ENCODE measurements at places on chromosomes 1 and 21. TPM values are rescaled to one million over a fixed set of nuclear protein-coding genes. Genes with fewer than 3 reads are reported as not detected.

Gene KCNK2
- 0.08 TPM for total RNA-seq

Gene CFAP45
- 1.5 TPM for total RNA-seq

Gene AGMAT
- 1.4 TPM for total RNA-seq

Gene PTPRC
- total RNA-seq = 3.5 TPM

Gene GREM2
- 0.52 TPM for total RNA-seq

Gene LAMB3
- 76.7 TPM for total RNA-seq

Gene DNASE2B
- not detected for total RNA-seq

Gene CLSTN1
- total RNA-seq = 121 TPM

Gene S100A2
- 4,166 TPM for total RNA-seq

Gene CCDC27
- total RNA-seq = not detected

Gene PTPRF
- 285 TPM for total RNA-seq

Gene TSPAN1
- total RNA-seq = 4.7 TPM

Gene OR2T29
- not detected for total RNA-seq

DNA sequence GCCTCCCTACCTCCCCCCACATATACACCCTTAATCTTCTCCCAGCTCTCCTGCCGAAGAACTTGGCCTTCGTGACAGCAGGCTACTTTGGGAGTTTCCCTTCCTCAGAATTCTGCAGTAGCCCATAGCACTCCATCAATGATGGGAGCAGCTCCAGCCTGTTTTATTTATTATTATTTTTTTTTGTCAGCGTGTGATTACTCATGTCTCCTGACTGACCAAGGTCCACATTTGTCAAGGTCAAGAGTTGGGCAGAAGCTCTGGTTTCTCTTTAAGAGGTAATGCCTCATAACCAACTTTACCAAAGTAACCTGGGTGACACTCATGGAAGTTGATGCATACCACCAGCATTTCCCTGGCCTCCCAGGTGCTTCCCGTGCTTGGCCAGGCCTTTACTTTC, 125.4 kb downstream of the ZZZ3 start:
- ATAC-seq = no peak

- no peak for ATAC-seq
Observed at GRCh38 chr1:82423174-82423815, 622.6 kb downstream of the ADGRL2 start.

DNA sequence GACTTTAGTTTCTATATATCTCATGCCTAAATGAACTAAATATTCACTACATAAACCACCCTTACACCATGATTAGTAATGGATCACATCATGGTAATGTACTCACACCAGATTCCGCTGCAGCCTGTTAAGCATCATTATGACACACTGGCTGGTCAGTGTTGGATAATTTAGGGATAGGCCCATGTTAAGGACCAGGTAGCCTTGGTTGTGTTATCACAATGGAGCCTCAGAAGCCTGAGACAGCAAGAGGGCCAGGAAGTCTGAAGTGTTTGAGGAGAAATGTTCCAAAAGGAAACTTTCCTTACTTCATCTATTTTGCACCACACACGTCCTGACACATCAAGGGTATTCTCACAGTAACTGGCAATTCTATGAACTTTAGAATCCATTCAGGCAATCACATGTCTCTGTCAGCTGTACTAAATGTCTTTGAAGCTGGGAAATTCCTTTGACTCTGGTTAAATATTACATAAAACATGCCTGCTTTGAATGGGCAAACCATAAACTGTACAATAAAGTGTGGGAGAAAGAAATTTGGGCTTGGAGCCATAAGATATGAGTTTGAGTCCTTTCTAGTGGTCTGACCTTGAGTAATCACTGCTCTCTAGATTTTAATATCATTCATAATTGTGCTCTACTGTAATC, 105.3 kb upstream of the DPT start:
- ATAC-seq = peak; percentile 42

DNA sequence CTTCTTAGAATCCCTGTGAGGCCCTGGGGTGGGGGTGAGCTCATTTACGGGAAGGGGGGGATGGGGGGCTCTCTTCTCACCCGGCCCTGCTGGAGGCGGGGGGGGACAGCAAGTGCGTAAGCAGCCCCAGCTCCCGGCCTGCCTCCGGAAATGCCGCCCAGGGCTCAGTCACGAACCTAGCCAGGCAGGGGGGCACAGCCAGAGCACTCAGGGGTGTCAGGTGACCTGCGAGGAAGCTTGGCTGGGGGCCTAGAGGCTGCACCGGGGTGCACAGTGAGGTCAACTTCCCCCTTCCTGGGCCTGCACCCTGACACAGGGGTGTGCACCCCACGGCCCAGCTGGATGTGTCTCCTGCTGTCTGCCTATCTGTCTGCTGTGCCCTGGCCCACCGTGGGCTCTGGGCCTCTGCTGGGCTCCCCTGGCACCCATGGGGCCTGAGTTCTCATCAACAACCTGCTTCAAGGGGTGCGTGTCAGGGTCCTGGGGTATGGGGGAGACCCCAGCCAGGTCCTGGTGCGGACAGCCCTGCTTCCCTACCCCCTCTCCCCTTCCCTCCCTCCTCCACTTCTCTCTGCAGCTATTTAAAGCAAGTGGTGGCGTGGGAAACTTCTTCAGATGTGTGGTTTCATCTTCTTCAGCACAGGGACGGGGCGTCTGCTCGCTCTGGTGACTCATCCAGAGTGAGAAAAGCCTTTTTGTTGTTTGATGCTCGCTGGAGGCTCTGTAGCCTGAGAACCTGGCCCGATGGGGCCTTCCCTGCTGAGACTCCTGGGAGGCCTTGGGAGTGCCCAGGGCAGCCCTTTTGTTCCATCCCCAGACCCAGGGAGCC, 92.5 kb upstream of the RUNX3 start:
- ATAC-seq = peak; percentile 79

DNA sequence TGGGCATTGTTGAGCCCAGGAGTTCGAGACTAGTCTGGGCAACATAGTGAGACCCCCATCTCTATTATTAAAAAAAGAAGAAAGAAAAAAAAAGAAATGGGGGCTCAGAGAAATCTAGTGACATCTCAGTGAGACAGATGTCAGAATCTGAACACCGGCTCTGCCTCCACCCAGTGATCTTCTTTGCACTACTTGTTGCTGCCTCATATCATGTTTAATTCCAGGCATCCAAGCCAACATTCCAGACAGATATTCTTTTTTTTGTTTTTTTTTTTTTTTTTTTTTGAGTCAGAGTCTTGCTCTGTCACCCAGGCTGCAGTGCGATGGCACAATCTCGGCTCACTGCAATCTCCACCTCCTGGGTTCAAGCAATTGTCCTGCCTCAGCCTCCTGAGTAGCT, 5.0 kb upstream of the ARL8A start:
- ATAC-seq = no peak

- ATAC-seq = peak; percentile 6
Observed at GRCh38 chr1:157994704-157995582, 1.5 kb downstream of the KIRREL1 start.

- peak; percentile 30 for ATAC-seq
Observed at GRCh38 chr1:228405979-228406228, 731 bp downstream of the TRIM11 start.

DNA sequence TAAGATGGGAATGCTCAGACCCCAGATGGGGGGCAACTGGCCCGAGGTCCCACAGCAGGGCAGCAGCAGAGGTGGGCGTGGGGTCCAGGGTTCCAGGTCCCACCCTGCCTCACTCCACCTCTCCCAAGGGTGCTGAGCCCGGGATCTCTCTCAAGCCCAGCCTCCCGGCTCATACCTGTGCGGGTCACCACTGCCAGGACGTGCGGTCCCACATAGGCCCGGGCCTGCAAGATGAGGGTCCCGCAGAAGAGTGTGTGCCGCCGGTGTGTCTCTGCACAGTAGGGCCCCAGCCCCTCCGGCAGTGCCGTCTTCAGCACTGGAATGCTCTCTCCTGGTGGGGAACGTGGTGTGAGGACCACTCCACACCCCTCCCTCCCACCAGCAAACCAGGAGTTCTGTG, 14.9 kb downstream of the ATP13A2 start:
- ATAC-seq = no peak

DNA sequence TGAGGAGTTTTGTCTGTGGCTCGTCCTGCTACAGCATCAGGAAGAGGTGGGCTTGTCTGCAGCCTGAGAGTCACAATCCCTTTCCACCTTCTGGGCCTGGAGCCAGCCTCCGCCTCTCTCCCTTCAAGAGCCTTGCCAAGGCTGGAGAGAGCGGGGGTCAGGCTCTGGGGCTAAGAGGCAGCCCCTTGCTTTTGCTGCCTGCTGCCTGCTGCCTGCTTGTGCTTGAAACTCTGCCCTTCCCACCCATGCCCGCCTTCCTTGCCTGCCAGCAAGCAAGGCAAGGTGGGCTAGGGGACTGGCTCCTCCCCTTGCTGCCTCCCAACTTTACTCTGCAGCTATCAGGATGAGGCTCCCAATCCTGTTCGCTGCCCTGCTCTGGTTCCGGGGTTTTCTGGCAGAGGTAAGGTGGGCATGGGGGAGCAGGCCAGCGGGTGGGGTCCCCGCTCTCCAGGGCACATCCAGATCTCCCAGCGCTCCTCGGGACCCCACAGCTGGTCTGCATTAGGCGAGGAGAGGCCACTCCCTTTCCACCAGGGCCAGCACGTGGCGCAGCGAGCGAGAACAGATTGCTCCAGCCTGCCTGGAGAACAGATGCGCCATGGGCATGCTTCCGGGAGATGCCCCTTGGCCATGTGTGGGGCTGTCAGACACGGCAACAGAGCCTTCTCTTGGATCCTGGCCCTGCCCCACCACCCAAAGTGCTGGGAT, 7.5 kb upstream of the PTPN7 start:
- no peak for ATAC-seq

GRCh38 chr1:246051909-246052518, 455.1 kb downstream of the SMYD3 start:
- ATAC-seq = no peak

DNA sequence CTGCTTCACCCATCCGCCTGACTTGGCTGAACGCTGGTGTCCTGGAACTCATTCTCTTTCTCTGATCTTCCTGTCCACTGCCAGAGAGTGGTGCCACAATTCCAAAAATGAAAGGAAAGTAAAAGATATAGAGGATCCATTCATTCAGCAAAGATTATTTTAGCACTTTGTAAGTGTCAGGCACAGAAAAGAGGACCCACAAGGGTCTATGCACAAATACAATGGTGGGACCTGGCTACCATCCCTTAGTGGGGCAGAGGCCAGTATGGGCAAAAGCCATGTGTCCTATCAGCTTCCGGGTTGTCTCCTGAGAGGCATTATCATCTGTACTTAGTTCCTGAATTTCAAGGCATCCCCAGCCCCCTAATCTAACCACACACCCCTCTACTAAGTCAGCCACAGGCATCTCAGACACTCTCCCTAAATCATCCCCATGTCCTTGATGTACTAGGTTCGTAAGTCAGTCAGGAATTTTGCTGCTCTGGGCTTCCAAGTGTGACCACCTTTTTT, 19.0 kb downstream of the SSR2 start:
- ATAC-seq = no peak

GRCh38 chr1:109573785-109574184, 25.4 kb downstream of the GNAI3 start:
- no peak for ATAC-seq

- peak; percentile 9 for ATAC-seq
Observed at GRCh38 chr1:17680308-17680707, 74.8 kb upstream of the ACTL8 start.

DNA sequence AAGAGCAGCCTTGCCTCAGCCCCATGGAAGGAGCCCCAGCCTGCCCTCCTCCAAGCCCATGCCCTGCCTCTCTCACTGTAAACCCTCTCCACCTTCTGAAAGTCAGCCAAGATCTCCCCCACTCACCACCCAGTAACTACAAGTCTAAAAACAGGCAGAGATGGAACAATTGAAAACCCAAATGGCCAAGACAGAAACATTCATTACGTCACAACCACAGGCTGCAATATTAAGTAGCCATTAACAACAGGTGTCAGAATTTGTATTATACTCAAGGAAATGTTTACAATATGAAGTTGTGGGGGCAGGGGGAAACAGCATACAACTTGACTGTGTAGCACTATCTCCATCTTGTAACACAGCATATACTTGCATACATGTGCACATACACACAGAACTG, 2.4 kb downstream of the IRF6 start:
- no peak for ATAC-seq

DNA sequence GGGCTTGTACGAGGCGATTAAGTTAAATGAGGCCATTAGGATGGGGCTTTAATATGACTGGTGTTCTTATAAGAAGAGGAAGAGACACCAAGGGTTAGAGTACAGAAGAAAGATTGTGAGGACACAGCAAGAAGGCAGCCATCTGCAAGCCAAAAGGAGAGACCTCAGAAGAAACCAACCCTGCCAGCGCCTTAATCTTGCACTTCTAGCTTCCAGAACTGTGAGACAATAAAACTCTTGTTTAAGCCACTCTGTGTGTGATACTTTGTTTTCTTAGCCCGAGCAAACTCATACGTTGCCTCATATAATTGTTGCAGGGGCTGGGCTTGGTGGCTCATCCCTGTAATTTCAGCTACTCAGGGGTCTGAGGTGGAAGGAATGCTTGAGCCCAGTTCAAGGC, 33.6 kb upstream of the RGS16 start:
- ATAC-seq = no peak

- peak; percentile 94 for ATAC-seq
Observed at GRCh38 chr1:201275253-201275666, 8.0 kb upstream of the PKP1 start.

DNA sequence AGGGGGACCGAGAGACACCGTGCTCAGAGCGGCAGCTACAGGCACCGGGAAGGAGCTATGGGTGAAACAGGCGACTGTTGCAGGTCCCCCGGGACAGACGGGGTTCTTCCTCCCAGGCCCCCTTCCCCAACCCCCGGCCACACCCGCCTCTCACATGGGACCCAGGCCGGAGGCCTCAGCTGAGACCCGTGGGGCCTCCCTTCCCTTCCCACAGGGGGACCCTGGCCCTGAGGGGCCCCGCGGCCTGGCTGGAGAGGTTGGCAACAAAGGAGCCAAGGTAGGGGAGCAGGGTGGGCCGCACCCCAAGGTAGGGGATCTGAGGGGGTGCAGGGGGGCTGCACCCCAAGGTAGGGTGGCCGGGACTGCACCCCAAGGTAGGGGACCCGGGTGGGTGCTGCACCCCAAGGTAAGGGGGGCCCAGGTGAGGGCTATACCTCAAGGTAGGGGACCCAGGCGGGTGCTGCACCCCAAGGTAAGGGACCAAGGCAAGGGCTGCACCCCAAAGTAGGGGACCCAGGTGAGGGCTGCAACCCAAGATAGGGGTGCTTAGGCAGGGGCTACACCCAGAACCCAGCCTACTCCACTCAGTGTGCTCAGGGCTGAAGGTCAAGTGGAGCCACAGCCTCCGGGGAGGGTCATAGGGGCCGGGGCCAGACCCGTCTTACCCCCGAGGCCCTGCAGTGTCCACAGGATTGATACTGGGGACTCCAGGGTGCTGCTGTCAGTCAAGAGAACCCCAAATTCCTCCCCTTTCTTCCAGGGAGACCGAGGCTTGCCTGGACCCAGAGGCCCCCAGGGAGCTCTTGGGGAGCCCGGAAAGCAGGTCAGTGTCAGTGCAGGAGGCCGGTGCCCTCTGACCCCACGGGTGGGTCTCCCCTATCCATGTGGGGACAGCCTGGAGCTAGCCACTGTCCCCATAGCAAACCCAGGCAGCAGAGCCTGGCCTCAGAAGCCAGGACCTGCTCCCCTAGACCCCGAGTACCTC, 22.7 kb downstream of the COL6A2 start:
- ATAC-seq = no peak

DNA sequence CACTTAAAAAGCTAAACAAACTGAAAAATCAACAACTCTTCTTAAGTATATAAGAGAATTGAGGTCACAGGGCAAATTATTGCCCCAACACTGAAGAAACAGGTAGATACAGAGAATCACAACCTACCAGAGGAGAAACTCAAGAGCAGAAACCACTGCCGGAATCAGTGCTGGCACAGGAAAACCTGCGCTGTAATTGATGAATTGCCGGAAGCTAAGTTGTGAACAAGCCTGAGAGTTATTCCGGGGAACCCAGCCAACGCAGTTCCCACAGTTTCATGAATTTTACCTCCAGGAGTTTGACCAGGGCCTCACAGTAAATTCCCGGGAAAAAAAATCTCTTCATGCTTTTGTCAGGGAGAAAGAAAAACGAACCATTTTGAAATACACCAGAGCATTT, 657.1 kb upstream of the BRINP3 start:
- ATAC-seq = no peak
